ENCODE measurements at places on chromosomes 1 and 21.

DNA sequence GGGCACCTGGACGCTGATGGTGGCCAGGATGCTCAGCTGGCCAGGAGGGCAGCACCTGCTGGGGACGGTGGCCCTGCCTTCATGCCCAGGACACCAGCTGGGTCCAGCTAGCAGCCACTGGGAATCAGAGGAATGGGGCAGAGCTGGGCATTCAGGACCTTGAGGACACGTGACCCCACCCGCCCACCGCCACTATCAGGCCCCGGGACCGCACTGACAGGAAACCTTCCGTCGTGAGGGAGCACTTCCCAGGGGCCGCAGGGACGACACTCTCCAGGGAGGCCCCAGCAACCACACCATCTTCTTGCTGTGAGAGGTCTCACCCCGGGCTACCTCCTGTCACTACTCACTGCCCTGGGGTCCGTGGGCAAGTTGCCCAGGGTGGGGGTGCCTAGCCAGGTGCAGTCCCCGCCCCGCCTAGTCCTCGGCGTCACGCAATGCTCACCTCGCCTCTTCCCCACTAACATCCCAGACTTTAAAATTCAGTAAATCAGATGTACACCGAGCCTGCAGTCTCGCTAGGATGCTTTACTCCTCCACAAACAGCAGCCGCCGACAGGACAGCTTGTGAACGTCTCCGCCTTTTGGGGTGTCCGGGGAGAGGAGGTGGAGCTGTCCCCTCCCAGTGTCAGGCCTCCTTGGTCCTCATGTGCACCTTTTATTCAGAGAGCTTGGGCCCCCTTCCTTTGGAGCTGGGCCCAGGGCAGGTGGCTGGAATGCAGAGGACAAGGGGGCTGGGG is 4.9 kb downstream of the VWA1 start:
- DNase-seq = no peak

GRCh38 chr1:205670611-205671430 is 9.5 kb downstream of the SLC45A3 start:
- no peak for DNase-seq

DNA sequence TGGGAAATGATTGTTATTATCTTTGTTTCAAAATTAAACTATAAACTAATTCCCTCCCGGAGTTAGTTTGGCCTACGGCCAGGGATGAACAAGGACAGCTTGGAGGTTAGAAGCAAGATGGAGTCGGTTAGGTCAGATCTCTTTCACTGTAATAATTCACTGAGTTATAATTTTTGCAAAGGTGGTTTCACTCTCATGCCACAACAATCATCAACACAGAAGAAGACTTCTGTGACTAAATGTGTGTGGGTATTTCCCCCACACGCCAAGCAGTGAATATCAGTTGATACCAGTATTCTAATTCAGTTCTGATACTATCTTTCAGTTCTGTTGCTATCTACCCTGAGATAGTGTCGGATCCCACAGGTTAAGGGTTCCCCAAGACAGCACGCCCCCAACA is 215.1 kb downstream of the S1PR1 start:
- DNase-seq = no peak

- DNase-seq = no peak
Observed at GRCh38 chr21:34933609-34934335, 115.3 kb downstream of the RUNX1 start.

DNA sequence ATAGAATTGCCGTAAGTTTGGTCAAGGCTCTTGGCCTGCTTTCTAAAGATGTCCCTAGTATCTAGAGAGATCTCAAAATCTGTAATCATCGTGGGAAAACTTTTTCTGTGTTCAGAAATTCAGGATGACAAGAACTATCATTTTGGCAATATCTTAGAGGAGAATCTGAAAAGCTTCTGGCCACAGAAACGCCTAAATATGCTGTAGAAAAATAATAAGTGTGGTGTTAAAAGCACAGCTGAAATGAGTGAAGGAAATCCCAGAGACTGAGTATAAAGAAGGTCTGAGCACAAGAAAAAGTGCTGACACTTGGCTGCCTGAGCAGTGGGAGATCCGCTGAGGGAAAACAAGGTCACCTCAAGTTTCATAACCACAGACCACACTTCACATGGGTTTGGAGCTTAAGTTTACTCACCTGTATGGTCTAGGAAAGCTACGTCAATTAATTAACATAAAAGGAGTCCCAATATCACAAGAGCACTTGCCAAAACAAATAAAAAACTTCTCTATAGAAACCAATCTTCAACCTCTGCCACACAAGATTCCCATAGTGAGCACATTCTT is 235.2 kb upstream of the IRF2BP2 start:
- DNase-seq = no peak

DNA sequence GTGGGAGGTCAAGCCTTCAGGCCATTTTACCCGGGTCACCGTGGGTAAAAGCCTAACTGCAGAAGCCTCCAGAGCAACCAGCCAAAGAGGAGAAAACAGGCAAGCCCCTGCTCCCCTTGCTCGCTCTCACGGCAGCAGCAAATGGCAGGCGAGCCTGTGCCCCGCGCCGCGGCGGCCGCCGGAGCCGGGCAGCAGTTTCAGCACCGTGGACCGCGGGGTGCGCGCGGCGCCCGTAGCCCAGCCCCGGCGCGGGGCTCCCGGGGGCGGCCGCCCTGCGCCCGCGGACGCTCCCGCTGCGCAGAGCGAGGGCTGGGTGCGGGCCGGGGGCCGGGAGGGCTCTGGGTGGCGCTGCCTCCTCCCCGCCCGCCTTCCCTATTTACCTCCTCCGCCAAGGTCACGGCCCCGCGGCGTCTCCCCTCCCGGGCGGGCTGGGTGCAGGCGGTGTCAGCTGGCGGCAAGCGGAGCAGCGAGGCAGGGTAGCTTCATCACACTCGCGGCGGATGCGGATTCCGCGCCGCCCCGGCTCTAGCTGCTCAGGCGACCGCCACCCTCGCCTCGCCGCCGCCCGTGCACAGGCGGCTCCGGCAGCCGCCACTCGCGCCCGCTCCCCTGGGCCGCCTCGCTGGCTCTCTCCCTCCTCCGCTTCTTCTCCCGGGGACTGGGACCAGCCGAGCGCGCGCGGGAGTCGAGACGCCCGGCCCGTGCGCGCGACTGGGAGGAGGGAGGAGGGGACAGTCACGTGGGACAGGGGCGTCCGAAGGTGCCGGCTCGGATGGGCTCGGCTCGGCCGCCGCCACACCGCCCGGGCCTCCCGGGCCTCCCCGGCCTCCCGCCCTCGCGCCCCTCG is at the start of gene RGS7:
TSS of gene RGS7 (minus strand) at position 687 of the 847 bp plus-strand sequence.
- DNase-seq = no peak

GRCh38 chr1:192488058-192488457 is 87.5 kb upstream of the RGS1 start:
- DNase-seq = no peak

GRCh38 chr1:156845055-156845952 is 13.6 kb downstream of the INSRR start:
- no peak for DNase-seq

DNA sequence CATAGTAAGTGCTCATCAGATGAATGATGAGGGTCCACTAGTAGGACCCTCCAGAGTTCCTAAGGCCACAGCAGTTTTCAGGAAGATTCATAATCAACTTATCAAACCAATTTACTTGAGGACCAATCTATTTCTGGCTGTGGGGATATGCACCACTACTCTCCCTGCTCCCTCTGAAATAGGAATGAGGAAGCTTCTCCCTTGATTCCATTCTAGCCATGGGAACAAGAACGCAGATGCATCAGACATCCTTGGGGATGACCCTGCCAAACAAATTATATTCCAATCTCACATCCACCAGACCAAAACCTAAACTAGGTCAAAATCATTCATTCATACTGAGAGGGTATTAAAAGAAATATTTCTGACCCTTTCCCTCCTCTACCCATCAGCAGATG is 31.5 kb downstream of the JAK1 start:
- no peak for DNase-seq

DNA sequence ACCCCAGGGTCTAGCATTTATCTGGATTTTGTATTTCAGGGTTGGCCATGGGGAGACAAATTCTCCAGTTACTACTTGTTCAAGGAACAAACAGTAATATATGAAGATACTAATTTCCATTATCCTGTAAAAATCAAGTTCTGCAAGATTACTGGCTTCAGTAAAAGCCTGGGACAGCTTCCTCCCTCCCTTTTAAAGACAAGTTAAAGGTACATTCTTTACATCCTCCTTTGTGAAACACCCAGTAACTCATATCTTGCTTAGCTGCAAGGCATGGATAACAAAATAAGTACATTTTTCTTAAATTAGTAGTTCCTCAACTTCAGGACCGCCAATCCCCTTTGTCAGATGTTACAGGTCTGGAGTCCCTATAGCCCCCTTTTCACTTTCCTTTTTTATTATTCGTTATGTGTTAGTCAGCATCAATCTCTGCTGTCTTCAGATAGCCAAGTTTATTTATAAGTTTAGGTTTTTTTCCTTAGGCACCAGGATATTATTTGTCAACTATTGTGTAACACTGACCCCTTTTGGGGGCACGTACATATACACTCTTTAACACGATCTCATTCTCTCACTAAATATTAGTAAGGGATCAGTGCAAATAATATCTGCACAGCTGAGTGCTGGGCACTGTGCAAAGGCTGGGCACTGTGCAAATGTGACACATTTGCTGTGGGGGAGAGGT is 9.8 kb downstream of the ERRFI1 start:
- DNase-seq = no peak

DNA sequence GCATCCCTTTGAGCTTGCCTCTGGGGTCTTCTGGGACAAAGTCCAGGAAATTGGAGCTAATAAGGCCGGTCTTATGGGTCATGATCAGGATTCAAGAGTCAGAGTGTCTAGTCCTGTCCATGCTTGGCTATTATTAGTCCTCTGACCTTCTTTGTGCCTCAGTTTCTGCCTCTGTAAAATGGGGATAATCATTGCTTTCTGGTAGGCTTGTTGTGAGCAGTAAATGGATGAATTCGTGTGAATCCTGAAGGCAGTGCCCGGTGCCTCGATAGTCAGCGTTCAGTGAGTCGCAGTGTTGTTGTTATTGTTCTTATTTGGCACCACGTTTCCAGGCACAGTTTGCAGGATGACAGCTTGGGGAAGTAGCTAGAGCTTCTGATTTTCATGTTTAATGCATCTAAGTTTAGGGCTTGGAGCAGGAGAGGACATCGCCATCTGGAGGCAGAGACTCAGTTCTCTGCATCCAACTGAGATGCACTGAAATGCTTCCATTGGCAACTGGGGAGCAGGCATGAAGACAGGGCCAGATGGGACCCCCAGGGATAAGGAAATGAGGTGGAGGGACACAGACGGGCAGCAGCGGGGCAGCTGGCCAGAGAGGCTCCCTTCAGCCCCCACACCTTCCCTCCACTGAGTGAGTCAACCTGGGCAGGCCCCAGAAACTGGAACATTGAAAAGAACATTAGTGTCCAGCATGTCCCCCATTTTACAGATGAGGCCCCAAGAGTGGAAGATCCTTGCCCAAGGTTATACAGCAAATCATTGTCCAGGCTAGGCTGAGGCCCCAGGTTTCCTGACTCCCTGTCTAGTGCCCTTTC is 160.3 kb downstream of the PTPRU start:
- no peak for DNase-seq

- no peak for DNase-seq
Observed at GRCh38 chr1:30323841-30324240, 399.5 kb downstream of the MATN1 start.

DNA sequence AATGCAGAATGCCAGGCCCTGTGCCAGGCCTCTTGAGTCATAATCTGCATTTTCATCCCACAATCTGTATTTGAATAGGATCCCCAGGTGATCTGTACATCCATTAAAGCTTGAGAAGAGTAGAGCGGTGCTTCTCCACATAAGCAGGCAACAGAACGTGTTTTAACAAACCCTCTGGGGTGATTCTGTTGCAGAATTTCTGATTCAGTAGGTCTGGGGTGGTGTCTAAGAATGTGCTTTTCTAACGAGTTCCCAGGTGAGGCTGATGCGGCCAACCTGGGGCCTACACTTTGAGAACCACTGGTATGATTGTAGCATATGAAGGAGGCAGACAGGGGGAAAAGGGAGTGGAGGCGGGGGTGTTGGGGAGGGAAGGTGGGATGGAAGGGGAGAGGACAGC is 78.4 kb upstream of the POU3F1 start:
- DNase-seq = no peak

DNA sequence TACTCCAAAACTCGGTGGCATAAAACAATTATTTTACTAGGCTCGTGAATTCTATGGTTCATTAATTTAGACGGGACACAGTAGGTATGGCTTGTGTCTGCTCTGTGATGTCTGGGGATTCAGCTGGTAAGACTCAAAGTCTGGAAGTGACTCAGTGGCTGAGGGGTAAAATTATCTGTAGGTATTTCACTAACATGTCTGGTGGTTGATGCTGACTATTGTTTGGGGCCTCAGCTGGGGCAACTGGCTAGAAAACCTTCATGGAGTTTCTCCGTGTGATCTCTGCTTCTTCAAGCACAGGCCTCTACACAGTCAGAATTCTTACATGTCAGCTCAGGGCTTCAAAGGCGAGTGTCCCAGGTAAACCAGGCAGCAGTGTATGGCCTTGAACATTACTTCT is 41.2 kb upstream of the KLF17 start:
- DNase-seq = no peak

- no peak for DNase-seq
Observed at GRCh38 chr1:204475656-204476432, 18.8 kb downstream of the PIK3C2B start.

GRCh38 chr21:34916446-34916845 is 132.7 kb downstream of the RUNX1 start:
- no peak for DNase-seq

DNA sequence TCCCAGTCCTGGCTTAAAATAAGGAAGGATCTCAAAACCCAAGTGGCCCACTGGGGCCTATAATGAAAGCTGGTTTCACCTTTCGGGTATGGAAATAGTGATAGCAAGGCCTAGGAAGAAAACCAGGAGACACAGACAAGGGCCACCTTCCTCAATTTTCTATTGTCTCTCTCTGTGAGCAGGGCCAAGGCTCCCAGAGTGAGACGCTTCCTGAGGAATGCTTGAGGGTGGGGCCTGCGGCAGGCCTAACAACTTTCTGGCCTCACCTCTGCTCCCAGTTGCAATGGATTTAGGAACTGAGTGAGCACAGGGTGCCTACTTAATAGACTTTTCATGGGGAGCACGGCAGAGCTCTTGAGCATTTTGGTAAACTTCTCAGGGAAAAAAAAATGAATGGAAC is 300.9 kb downstream of the ASTN1 start:
- DNase-seq = no peak
